ENCODE measurements at places on chromosomes 11 and 22.

GRCh38 chr22:46619830-46620501, at the start of gene GRAMD4:
GRAMD4 (plus strand) TSS chr22:46620386; CDS start chr22:46626800, 6,414 bp downstream.
- DNase-seq, result no peak

DNA sequence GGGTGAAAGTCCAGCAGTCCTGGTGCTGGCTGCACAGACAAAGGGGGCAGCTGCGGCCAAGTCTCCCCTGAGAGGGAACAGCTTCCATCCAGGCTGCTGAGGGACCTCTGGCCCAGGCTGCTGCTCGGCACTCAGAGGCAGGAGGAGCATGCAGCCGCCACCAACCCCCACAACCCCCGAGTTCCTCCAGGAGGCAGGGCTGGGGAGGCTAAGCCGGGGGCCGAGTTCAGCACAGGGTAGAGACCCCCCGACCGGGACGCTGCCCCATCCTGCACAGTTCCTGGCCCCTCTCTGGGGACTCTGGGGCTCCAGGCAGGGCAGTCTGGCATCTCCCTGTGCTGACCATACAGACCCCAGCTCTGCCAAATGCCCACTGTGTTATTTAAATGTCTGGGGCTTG, 20.2 kb downstream of the IGSF9B start:
- no peak for DNase-seq

GRCh38 chr11:9460322-9461062, at the start of gene ZNF143:
ZNF143 (plus strand) TSS chr11:9461012; CDS start chr11:9471309, 10,297 bp downstream.
- DNase-seq, result peak; percentile 99

- no peak for DNase-seq
Observed at GRCh38 chr22:47064416-47064815, 302.0 kb downstream of the TBC1D22A start.

GRCh38 chr11:133957900-133958299, 1.1 kb upstream of the IGSF9B start:
- DNase-seq, result no peak

GRCh38 chr22:36208914-36209313, 7.3 kb upstream of the APOL4 start:
- DNase-seq, result no peak

DNA sequence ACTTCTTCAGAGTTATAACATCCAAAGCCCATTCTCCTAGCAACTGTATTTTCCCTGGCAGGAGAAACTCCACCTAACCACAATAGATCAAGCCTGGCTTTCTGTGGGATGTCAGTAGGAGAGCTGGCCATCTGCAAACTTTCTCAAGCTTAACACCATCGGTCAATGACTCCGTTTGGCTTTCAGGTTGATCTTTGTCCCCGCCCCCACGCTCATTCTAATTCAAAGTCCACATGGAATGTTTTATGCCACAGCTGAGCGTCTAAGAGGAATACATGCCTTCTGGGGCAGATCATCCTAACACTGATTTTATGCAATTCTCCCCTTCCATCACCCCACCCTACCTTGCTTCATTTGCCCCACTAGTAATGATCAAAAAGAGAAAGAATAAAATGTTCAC, 4.8 kb downstream of the GVQW3 start:
- DNase-seq, result no peak

GRCh38 chr11:103413266-103413888, 304.2 kb downstream of the DYNC2H1 start:
- DNase-seq, result no peak

DNA sequence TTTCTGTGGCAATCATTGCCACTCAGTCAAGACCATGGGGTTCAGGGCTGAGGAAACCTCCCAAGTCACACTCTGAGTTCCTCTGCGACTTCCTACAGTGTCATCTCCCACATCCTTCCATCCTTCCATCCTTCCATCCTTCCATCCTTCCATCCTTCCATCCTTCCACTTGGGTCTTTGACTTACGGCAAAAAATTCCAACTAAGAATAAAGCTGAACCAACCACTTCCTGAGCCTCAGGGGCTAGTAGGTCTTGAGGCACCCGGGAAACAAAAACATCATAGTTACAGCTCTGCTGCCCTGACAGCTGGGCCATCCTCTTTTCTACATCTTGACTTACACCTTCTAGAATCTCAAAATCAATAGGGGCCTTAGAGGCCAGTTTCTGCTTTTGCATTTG, 32.1 kb downstream of the EHF start:
- DNase-seq, result no peak

DNA sequence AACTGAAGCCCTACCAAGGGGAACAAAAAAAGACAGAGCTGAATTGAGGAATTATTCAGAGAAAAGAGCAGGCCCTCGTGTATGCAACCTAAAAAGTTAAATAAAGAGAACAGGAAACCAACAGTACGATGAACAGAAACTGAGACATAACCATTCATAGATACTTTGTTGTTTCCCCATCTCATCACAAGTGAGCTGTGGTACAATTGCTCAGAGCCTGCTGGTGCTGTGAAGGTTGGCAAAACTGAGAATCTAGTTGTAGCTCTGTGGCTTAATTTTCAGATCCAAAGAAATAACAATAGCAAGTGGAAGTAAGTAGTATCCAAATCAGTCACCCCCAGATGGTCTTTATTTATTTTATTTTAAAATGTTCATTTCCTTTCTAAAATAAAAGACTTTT, 37.7 kb upstream of the BLID start:
- DNase-seq, result no peak

DNA sequence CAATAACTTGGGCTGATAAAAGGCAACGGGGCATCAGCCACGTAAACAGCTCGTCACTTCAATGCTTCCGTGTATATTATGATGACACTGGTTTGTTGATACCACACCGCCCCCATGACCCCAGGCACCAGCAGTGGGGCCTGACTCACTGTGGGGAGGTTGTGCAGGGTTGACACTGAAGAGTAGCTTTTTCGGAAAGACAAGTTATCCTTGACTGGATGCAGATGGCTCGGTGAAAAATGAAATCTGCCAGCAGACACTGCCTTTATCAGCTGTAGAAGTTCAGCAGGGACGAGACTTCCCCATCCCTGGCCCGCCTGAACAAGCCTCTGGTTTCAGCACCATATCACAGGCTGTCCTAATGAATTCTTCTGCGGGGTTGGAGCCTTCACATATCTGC, 55.6 kb downstream of the WT1 start:
- no peak for DNase-seq

GRCh38 chr22:17792854-17793434, 18.7 kb upstream of the BID start:
- DNase-seq, result no peak

GRCh38 chr11:10298342-10298741, 4.3 kb upstream of the SBF2 start:
- DNase-seq, result no peak

- DNase-seq, result no peak
Observed at GRCh38 chr11:131626788-131627187, 256.4 kb downstream of the NTM start.

DNA sequence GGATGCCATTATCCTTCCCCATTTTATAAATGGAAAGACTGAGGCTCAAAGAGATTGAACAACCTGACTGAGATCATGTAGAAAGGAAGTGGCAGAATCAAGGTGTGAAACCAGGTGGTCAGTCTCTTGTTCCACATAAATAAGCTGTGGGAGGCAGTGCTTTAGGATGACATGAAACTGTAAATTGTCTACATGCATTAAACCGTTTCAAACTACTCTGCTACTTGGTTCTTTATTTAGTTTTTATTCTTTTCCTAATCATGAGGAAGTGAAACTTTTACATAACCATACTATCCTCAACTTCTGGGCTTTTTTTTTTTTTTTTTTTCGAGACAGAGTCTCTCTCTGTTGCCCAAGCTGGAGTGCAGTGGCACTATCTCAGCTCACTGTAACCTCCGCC, 34.9 kb downstream of the CADM1 start:
- DNase-seq, result no peak

- no peak for DNase-seq
Observed at GRCh38 chr11:114343020-114343419, 46.8 kb downstream of the NNMT start.

DNA sequence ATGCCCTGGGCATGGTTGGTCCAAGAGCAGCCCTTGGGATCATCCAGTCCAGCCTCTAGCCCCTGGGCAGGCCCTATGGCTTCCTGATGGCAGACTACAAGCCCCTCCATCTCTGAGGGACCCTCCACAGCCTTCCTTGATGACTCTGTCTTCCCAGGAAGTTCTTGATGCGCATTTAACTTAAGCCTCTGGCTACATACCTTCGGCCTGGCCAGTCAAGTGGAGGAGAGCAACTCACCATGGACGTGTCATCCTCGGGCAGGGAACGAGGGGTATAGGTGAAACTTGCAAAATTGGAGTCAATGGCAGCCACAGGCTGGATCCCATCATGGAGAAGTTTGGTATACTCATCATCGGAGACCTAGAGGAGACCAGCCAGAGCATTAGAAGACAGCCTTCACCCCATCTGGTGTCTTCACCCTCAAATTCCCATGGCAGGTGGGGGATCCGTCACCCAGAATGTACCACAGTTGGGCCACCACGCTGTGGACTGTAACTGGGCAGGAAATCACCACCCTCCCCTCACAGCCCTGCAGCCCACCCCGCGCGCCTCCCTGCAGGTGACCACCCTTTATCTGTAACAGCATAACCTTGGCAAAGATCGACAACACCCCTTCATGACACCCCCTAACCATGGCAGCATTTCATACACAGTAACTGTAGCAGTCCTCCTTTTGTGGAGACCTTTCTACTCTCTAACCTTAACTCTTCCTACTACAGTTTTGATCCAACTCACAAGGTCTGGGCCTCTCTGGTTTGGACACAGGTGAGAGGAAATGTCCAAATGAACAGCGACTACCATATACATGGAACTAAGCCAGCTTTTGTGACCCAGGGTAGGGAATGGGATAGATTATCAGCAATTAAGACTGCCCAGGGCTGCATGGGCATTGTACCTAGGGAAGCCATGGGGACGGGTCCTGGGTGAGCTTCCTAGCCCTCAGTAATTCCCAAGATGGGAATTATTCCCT, 91.7 kb downstream of the PDE2A start:
- DNase-seq, result no peak

DNA sequence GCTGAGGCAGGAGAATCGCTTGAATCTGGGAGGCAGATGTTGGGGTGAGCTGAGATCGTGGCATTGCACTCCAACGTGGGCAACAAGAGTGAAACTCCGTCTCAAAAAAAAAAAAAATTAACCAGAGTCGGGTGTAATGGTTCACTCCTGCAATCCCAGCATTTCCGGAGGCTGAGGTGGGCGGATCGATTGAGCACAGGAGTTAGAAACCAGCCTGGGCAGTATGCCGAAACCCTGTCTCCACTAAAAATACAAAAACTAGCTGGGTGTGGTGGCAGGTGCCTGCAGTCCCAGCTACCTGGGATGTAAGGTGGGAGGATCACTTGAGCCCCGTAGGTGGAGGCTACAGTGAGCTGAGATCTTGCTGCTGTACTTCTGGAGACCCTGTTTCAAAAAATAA, 1.5 kb downstream of the RANGAP1 start:
- no peak for DNase-seq

GRCh38 chr11:11416502-11416901, 63.5 kb upstream of the CSNK2A3 start:
- no peak for DNase-seq

DNA sequence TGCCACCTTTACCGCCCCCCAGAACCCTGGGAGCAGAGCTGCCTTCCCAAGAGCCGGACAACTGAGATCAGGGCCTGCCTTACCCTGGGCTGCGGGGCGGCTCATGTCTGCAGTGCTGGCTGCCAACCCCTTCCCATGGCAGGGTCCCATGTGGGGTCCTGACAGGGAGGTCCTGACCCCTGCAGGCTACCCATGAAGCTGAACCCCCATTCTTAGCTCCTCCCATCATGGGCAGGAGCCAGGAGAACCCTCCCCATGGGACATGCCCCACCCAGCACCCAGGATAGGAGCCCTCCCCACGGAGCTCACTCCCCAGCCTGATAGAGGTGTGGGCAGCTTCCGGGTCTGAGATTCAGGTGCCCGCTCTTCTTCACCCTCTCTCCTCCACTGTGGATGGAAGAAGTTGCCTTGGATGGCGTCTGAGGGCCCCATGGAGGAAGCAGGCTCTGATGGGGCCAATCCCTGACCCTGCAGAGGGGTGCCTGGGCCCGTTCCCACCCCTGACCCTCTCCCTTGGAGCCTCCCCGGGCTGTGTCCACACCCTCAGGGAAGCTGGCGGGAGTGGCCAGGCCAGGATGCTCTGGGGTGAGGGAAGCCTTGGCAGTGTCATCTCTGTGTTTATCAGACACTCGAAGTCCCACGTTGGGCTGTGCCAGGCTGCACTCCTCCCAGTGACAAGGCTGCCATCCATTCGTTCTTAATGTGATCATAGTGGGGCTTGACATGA, 1508.2 kb downstream of the BRD1 start:
- DNase-seq, result no peak

- no peak for DNase-seq
Observed at GRCh38 chr11:71572811-71573210, 7.4 kb downstream of the KRTAP5-10 start.

DNA sequence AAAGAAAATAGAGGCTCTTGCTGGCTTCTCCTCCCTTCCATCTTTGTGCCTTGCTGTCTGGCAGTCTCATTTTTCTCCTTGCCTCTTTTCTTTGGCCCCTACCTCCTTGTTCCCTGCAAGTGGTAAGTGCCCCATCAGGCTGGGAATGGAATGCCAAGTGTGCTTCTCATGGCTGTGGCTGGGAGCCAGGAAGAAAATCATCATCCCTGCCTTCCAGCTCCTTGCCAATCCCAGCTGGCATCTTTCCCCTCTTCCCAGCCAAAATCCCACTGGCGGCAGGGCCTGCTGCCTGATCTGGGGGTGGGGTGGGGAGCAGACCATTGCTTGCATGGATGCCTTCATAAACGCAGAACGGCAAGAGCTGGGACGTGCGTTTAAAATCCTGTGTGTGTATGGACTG, 27.0 kb upstream of the SLC25A18 start:
- DNase-seq, result no peak

DNA sequence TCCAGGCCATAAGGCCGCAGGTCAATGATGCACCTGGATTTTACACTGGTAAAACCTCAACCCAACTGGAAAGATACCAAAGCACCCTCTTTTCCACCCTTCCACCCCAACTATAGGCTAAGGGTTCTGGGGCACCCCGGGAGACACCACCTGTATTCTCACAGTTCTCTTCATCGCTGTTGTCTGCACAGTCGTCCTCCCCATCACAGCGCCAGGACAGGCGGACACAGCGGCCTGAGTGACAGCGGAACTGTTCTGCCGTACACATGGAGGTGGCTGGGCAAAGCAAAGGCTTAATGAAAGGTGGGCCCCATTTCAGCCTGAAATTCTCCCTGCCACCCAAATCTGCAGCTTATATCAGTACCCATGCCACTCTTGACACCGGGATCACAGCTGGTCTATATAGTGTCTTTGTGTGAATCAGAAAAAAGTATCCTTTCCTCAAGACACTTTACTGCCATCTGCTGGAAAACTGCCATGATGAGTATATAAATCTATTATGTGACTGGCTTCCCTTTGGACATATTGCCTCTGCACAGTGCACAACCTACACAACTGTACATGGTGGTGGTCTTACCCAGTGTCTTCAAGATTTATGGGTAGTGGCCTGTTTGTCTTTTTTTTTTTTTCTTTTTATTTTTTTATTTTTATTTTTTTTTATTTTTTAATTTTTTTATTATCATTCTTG, 21.5 kb downstream of the LRP4 start:
- no peak for DNase-seq

DNA sequence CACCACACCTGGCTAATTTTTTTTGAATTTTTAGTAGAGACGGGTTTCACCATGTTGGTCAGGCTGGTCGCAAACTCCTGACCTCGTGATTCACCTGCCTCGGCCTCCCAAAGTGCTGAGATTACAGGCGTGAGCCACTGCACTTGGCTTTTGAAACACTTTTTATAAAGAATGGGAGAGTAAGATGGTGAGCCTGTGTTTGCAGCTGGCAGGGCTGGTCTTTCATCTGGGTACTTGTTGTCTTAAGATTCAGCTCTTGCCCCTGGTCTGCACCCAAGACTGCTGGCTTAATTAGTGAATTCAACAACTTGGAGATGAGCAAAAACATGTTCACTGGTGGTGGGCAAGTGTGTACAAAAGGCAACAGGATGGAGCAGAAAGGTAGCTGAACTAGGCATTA, 4.0 kb downstream of the TSPAN18 start:
- DNase-seq, result no peak

Measured in T-helper 17 cell (primary cell).